CD14-positive monocyte (primary cell): ENCODE measurements at places on chromosomes 13 and 19. TPM values are rescaled to one million over a fixed set of nuclear protein-coding genes. Genes with fewer than 3 reads are reported as not detected.

BAX gene
- 80.5 TPM for polyA plus RNA-seq

TMEM86B gene
- polyA plus RNA-seq, result 0.16 TPM

TEX26 gene
- polyA plus RNA-seq, result not detected

MYH14 gene
- polyA plus RNA-seq, result not detected in 2 replicates

SAFB gene
- 73.0 and 76.6 TPM in 2 replicates for polyA plus RNA-seq

CEACAM19 gene
- polyA plus RNA-seq, result 5.8 and 7.6 TPM in 2 replicates

SELENOV gene
- not detected for polyA plus RNA-seq
